CD4-positive, alpha-beta T cell treated with Interleukin-21 for 1 hour (primary cell): ENCODE measurements at places on chromosomes 6 and 20.

- peak; percentile 56 for DNase-seq
Observed at GRCh38 chr6:85594197-85594930, 706 bp upstream of the SNX14 start.

DNA sequence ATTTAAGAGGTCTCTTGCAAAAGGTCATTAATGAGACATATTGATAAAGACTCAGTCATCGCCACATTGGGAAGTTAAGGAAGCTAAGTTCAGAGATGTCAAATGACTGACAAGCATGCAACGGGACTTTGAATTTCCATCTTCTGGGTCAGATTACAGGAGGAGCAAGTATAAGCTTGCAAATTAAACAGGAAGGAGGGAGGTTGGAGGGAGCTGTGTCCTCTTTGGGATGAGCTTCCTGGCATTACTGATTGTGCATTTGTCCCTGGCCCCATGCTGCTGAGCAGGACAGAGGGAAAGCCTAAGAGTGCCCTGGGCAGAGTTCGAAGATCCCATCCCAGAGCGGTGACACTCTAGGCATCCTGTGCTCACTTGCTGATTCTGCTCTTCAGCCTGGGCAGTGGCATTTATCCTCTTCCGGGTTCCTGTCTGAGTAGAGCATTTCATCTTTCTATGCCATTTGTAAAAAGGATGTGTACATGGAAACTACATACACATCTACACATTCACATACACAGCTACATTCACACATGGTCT, 40.5 kb downstream of the SLC22A1 start:
- DNase-seq: no peak

- DNase-seq: no peak
Observed at GRCh38 chr20:20709887-20710286, 2.6 kb downstream of the RALGAPA2 start.

GRCh38 chr20:32493356-32493755, 91.8 kb downstream of the NOL4L start:
- DNase-seq: no peak

GRCh38 chr6:27742833-27743573, 169.2 kb downstream of the OR2B2 start:
- no peak for DNase-seq
